Naive thymus-derived CD4-positive, alpha-beta T cell (primary cell): ENCODE measurements at places on chromosomes 4 and X.
A peak's percentile ranks its signal among the peaks of the same experiment; 100 is the strongest.

DNA sequence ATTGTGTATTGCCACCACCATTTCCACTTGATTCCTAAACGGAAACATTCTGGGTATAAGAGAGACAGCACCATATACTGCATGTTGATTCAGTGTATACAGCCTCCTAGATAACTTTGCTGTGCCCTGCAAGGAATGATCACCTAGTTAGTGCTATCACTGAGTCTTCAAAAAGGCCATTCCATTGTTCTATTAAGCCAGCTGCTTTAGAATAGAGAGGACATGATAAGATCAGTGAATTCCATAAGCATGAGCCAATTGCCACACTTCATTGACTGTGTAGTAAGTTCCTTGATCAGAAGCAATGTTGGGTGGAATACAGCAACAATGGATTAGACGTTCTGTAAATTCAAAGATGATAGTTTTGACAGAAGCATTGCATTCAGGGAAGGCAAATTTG lies 1047.3 kb downstream of the PCDH18 start:
- H3K36me3 ChIP-seq = no peaks in the 10 kb centered on the region
- no peaks in the 10 kb centered on the region for H3K27me3 ChIP-seq
- no peak overlapping the region for H3K4me3 ChIP-seq
- no peaks in the 10 kb centered on the region for H3K4me1 ChIP-seq
- no peak for DNase-seq

GRCh38 chrX:48573690-48574269 lies 504 bp upstream of the RBM3 start:
- H3K4me3 ChIP-seq = peak overlapping the region; percentile 65
- H3K36me3 ChIP-seq = peaks cover 27% of the 10 kb centered on the region
- H3K27ac ChIP-seq = peak overlapping the region; percentile 99
- H3K27me3 ChIP-seq = no peaks in the 10 kb centered on the region

DNA sequence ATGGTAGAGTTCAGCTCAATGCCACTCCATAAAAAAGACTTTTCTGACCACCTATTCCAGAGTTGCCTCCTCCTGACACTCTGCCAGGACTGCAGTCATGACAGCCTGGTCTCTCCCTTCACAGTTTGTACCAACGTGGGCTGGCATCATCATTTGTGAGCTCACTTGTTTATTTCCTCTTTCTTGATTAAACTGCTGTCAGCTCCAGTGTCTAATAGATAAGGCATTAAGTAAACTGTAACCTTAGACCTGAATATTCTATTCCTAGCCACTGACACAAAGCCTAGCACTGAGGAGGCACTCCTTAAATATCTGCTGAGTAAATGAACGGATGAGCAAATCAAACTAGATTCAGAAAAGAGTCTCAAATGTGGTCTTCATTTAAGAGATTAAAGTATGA lies 48.7 kb downstream of the DDX60 start:
- peaks cover 31% of the 10 kb centered on the region for H3K36me3 ChIP-seq
- no peaks in the 10 kb centered on the region for H3K27me3 ChIP-seq
- H3K4me1 ChIP-seq = no peaks in the 10 kb centered on the region
- DNase-seq = no peak
- H3K4me3 ChIP-seq = no peak overlapping the region

DNA sequence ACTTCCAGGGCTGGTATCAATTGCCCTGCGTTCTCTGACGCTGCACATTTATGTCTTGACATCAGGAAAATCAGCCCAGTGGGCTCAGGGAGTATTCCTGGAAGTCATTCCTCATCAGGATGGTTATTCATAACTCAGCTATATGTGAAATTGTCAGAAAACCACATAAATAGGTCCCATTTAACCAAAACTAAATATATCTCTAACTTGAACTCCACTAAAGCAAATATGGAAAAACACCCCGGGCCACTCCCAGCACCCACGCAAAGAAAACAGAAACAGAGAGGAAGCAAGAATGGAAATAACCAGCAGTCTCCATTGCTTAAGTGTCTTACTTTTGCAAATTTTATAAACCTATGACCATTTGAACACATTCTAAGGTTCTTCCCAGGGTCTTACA lies 112.0 kb downstream of the IRF2 start:
- H3K4me3 ChIP-seq = no peak overlapping the region
- no peaks in the 10 kb centered on the region for H3K4me1 ChIP-seq
- no peak for DNase-seq

DNA sequence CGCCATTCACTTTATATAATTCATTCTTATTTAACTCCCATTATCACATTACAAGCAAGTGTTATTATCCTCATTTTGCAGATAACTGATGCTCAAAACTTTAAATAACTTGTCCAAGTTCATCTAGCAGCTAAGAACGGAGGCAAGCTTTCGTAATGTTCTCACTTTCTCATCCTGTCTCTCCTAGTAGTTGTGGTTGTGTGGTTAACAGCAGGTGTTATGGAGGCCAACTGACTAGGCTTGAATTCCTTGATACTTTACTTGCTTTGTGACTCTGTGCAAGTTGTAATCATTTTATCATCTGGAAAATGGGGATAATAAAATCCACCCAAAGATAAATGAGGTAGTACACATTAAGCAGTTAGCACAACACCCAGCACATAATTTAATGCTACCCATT lies 109.9 kb upstream of the PTPN13 start:
- DNase-seq = no peak
- H3K36me3 ChIP-seq = no peaks in the 10 kb centered on the region
- no peaks in the 10 kb centered on the region for H3K27me3 ChIP-seq
- H3K4me3 ChIP-seq = no peak overlapping the region
- no peaks in the 10 kb centered on the region for H3K4me1 ChIP-seq
- H3K27ac ChIP-seq = no peak overlapping the region

DNA sequence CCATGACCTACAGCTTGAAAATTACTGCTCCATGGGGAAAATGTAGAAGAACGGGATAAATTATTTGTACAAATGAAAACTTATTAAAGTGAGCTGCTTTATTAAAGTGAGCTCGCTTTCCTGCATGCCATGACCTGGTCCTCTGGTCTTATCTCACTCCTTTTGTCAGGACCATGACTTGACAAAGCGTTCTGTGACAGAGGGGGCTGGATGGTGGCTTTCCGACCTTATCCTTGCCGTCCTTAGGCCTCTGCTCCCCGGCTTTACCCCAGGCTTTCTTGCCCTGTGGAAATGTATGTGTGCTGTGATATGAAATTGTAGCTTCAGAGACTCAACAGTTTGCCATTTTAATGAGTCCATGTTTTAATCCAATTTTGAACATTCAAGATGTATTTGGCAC lies 44.0 kb upstream of the FBXW7 start:
- H3K4me3 ChIP-seq = no peak overlapping the region
- H3K4me1 ChIP-seq = no peaks in the 10 kb centered on the region
- H3K27me3 ChIP-seq = no peaks in the 10 kb centered on the region

GRCh38 chrX:16711893-16712547 lies 449 bp downstream of the CTPS2 start:
- no peaks in the 10 kb centered on the region for H3K4me1 ChIP-seq
- H3K4me3 ChIP-seq = peak overlapping the region; percentile 60
- no peaks in the 10 kb centered on the region for H3K36me3 ChIP-seq
- DNase-seq = no peak
- peak overlapping the region; percentile 70 for H3K27ac ChIP-seq
- no peaks in the 10 kb centered on the region for H3K27me3 ChIP-seq

- H3K27me3 ChIP-seq = no peaks in the 10 kb centered on the region
- H3K4me1 ChIP-seq = no peaks in the 10 kb centered on the region
- no peak overlapping the region for H3K27ac ChIP-seq
- H3K4me3 ChIP-seq = no peak overlapping the region
- H3K36me3 ChIP-seq = no peaks in the 10 kb centered on the region
Observed at GRCh38 chr4:136829280-136829679, 703.0 kb downstream of the PCDH18 start.

DNA sequence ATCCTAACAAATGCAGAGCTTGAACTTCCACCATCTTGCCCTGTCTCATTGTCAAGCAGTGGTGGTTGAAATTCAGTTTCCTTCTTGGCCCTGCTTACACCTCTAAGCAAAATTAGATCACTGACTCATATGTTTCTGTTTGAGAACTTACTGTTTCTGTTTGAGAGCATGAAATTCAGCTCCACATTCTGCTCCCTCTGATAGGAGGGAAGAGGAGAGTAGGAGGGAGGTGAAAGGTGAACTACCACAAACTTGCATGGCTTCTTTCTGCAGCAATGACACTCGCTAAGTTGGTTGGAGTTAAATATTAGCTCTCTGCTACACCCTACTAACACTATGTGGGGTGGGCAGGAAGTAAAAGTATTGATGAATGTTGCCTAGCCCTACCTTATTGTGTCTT lies 117.8 kb upstream of the EDA2R start:
- H3K4me1 ChIP-seq = no peaks in the 10 kb centered on the region
- H3K36me3 ChIP-seq = no peaks in the 10 kb centered on the region
- H3K4me3 ChIP-seq = no peak overlapping the region
- no peak for DNase-seq
- no peak overlapping the region for H3K27ac ChIP-seq

DNA sequence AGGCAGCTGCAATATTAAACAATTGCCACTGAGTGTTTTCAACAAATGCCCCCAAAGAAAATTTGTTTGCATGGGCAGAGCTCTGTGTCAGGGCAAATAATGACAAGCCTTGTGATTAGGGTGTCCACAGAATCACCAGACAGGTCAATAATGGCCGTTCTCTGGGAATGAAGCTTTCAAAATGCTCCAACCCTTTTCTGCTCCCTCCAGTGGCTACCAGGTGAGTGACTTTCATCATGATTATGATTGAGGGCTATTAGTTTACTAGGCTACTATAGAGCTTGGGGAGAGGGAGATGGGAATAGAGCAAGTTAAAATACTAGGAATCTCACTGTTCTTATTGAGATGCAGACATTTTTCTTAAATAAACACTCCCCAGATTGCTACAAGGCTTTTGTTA lies 23.5 kb downstream of the IRS4 start:
- no peak for DNase-seq
- no peaks in the 10 kb centered on the region for H3K27me3 ChIP-seq
- H3K4me1 ChIP-seq = no peaks in the 10 kb centered on the region
- no peaks in the 10 kb centered on the region for H3K36me3 ChIP-seq
- H3K4me3 ChIP-seq = no peak overlapping the region
- no peak overlapping the region for H3K27ac ChIP-seq
